ENCODE measurements at places on chromosomes 6 and 20.

DNA sequence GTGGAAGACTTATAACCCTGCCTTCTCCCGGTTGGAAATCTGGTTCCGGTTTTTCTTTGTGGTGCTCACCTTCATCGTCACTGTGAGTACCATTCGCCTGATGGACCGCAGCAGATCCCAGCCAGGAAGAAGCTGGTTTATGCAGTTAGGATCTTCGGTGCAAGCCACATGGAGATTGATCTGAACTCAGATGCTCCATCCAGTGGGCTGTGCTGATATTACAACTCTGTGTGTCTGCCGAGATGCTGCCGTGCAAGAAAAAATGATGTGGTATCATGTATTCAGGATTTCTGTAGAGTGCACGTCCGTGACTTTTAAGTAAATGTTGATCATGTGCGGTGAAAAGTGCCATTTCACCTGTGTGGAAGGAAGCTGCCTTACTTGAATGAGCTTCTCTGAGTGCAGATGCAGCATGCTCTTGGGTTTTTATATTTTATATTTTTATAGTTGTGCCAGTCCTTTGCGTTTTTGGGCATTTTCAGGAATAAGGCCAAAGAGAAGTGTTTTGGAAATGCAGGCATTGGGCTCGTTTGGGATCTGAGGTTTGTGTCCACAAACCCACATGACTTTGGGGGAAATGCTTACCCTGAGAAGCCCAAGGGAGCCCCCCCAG, 39.2 kb downstream of the DYNLT1 start:
- DNase-seq: no peak

DNA sequence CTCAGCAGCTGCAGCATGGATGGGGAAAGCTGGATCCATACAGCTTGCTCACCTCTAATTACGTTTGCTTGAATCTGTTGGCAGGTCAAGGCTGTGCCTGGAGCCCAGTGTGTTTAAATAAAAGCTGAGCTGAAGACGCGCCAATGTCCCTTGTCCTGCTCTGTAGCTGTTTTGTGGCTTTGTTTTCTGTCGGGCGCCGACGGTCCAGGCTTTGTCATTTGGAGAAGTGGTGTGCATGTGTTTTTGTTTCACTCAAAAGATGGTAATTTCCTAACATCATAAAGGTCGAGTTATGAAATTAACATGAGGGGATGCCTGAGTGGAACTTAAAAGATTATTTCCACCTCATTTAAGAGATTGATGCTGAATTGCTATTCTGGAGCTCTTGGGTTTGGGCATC, 107.6 kb downstream of the SLC24A3 start:
- no peak for DNase-seq

- no peak for DNase-seq
These were observed 11.8 kb downstream of the SCML4 start for GRCh38 chr6:107812234-107812769.

GRCh38 chr6:147909640-147910039, 401.1 kb downstream of the SAMD5 start:
- DNase-seq: no peak

- DNase-seq: no peak
These were observed 11.0 kb downstream of the ATP9A start for GRCh38 chr20:51757226-51757625.

GRCh38 chr6:168029459-168030217, 32.2 kb downstream of the KIF25 start:
- DNase-seq: no peak

DNA sequence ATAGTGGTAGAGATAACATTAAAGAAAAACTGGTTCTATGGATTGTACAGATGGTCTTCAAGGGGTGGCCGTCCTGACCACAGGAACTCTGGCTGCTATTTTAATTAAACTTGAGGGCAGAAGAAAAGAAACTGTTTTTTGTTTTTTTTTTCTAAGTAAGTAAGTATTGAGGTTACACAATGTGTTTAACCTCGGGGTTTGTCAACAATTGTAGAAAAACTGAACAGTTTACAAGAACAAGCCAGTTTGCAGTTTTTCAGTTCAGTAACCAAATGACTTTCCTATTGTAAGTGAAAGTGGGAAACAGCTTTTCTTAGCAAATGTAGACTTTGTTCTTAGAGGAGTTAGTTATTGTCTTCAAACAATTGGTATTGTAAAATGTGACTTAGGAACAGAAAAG, 77.0 kb downstream of the PLCB1 start:
- no peak for DNase-seq

DNA sequence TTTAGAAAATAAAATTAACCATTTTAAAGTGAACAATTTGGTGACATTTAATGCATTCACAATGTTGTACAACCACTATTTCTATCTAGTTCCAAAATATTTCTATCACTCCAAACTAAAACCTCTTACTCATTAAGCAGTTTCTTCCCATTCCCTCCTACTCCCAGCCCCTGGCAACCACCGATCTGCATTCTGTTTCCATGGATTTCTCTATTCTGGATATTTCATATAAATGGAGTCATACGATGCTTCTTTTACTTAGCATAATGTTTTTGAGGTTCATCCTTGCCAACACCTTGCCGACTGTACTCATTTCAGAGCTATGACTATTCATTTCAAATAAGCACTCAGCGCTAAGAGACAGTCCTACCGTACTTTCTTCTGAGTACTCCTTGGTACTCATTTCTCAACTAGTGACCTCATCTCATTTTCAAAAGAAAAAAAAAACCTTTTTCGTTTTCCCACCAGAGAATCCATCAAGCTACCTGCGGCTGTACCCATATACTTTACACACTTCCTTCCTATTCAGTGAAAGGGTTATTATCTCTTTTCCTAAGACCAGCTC, 259.2 kb downstream of the UTRN start:
- no peak for DNase-seq

- no peak for DNase-seq
These were observed 73.5 kb upstream of the LAMP5 start for GRCh38 chr20:9440892-9441291.

DNA sequence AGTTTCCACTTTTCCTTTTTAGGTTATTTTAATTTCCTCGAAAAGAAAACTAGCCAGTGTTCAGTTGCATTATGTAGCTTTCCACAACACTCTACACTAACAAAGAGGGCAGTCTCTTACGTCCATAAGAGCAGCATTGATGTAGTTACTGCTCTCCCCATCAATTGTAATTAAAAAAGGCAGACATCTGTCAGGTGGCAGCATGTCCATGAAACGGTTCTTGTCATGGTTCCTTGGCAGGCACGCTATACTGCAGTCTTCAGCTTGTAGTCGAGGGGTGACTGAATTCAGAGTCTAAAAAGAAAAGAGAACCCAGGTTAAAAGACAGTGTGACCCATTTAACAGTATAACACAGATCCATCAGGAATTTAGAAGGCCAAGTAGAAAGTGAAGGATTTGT, 80.1 kb upstream of the THEMIS start:
- DNase-seq: no peak

DNA sequence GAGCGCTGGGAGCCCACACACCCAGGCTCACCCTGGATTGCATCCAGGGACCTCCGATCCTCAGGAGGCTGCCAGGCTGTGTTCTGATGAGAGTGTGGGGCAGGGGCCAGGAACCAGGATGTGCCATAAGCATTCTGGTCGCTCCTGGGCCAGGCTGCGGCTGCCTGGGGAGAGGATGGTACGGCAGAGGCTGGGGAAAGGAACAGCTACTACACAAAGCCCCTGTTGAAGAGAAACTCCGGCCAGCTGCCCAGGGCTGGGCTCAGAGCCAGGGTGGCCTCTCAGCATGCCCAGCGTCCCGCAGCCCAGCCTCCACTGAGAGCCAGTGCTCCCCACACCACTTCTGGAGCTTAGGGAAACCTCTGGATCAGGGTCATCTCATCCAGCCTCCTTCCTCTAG, 21.7 kb upstream of the OCSTAMP start:
- DNase-seq: no peak

GRCh38 chr6:47650553-47651432, 47.6 kb upstream of the ADGRF4 start:
- no peak for DNase-seq

GRCh38 chr6:89058627-89059026, 21.9 kb upstream of the PNRC1 start:
- DNase-seq: no peak

GRCh38 chr6:68978411-68978810, 343.3 kb downstream of the ADGRB3 start:
- no peak for DNase-seq

GRCh38 chr6:13406781-13407180, 78.4 kb upstream of the TBC1D7 start:
- no peak for DNase-seq

DNA sequence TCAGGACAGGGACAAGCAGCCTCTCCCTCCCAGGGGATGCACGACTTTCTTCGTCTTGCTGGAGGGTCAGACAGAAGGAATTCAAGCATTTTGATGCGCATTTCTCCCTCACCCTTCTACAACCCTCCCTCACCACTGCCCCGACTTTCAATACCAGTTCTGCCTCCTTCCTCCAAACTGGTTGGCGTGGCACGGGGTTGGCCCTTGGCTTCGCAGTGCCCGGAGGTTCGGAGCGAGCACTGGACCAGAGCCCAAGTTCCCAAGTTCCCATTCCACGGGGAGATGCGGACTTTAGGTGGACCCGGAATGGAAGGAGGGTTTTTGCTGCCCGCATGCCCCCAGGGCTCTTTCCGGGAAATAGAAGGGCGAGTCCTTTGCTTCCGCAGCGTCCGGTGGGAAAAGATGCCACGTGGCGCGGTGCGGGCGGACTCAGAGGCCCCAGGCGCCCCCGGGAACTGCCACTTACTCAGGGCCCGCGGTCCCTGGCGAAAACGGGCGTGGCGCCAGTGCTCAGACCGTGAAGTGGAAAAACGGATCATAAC, 8.0 kb upstream of the LAMP5 start:
- no peak for DNase-seq

DNA sequence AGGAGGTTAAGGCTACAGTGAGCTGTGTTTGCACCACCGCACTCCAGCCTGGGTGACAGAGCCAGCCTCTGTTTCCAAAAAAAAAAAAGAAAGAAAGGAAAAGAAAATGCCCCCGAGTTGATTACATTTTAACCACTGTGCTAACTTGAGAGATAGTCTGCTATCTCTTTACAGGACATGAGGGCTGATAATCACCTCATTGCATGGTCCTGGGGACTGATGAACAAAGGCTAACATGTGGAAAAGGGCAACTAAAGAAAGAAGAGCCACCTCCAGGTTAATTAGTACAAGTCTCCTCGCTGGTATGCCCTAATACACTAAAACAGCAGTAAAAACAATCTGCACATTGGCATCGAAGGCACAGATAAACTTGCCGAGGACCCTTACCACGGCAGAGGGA, 4.2 kb upstream of the PLG start:
- DNase-seq: no peak

GRCh38 chr6:21842875-21843645, 249.5 kb downstream of the SOX4 start:
- no peak for DNase-seq

- no peak for DNase-seq
These were observed 4.5 kb downstream of the LAMA5 start for GRCh38 chr20:62362590-62362940.

DNA sequence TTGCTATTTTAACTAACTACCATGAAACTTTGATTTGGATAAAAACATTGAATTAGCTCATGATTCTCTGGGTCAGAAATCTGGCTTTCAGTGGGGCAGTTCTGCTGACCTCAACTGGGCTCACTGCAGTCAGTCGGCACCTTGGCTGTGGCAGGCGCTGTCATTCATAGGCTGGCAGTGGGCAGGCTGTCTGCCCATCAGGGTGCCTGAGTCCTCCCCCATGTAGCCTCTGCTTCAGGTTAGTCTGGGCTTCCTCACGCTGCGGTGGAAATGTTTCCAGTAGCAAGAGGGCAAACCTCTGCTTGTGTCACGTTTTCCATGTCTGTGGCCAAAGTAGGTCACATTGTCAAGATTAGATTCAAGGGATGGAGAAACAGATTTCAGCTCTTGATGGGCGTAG, 251.0 kb upstream of the TCF21 start:
- no peak for DNase-seq

- no peak for DNase-seq
These were observed 200.1 kb downstream of the TMEM242 start for GRCh38 chr6:157123234-157123633.

DNA sequence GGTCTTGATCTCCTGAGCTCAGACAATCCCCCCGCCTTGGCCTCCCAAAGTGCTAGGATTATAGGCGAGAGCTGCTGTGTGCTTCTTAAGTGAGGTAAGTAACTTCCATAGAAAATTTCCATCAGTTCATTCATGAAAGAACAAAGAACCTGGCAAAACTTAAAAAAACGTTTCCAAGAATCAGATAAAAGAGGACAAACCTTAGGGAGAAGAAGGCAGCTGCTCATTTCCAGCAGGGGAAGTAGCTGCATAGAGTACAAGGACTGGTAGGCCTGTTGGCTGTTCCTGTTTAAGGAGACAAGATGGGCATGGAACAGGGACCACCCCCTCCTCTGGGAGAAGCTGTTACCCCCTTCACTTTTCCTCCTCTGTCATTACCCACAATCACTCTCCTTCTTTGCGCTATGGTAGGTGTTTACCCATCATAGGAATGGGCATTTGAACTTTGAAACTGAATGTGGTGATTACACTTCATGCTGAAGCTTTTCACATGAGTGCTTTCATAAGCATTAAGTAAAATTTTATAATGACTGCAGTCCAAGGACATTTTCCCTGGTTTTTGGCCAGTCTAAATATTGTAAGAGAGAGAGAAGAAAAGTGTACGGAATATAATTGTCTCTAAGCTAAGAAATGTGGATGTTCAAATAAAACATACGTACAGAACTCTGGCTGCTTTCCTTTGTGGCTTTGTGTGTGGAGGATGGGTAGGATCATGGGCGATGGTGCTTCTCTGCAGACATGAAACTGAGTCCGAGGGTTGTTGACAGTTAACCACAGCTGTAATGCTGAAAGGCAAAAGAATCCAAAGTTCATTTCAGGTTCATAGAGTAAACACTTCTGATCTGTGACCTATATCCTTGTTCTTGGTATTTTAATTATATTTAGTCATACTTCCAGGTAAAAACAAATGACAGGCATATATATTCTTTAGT, 56.4 kb downstream of the CCN2 start:
- no peak for DNase-seq

DNA sequence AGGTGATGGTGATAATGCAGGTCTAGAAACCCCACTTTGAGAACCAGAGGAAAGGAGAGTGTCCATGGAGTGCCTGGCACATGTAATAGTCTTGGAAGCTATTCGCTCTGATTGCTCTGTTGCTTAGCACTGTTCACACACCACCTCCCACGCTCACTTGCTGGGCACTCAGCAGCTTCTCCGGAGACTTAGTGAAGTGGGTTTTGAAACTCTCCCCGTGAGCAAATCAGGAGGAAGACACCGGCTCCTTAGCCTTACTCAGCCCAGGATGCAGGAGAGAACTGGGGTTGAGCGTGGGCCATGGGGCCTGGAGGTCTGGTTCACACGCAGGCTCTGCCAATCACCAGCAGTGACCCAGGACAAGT, 22.2 kb downstream of the BMP7 start:
- no peak for DNase-seq

GRCh38 chr6:72175916-72176315, 289.6 kb downstream of the RIMS1 start:
- DNase-seq: no peak

All from activated naive CD8-positive, alpha-beta T cell treated with anti-CD3 and anti-CD28 coated beads, Interleukin-2, amount 10 ng/mL, durations not matched to agents 7 days and 5 days (primary cell).